HFFc6 (cell line): ENCODE measurements at places on chromosomes 2 and 18. TPM values are rescaled to one million over a fixed set of nuclear protein-coding genes. Genes with fewer than 3 reads are reported as not detected.

GRCh38 chr2:123738643-123739042 lies 286.4 kb upstream of the CNTNAP5 start:
- DNase-seq: no peak
- no peaks in the 10 kb centered on the region; the same call in 1 of the 2 replicates for H3K27me3 ChIP-seq
- H3K27ac ChIP-seq: no peak overlapping the region
- H3K4me3 ChIP-seq: no peak overlapping the region
- no peaks in the 10 kb centered on the region for H3K4me1 ChIP-seq

GRCh38 chr2:44706681-44707553 lies 234.6 kb upstream of the SIX3 start:
- H3K4me3 ChIP-seq: no peak overlapping the region
- no peak for DNase-seq
- H3K4me1 ChIP-seq: no peaks in the 10 kb centered on the region; the same call in 1 of the 2 replicates
- no peak overlapping the region for H3K27ac ChIP-seq
- no peaks in the 10 kb centered on the region for H3K36me3 ChIP-seq

GRCh38 chr18:48974304-48975119 lies 23.7 kb upstream of the SMAD7 start:
- DNase-seq: no peak
- H3K27ac ChIP-seq: peak overlapping the region; percentile 89

DNA sequence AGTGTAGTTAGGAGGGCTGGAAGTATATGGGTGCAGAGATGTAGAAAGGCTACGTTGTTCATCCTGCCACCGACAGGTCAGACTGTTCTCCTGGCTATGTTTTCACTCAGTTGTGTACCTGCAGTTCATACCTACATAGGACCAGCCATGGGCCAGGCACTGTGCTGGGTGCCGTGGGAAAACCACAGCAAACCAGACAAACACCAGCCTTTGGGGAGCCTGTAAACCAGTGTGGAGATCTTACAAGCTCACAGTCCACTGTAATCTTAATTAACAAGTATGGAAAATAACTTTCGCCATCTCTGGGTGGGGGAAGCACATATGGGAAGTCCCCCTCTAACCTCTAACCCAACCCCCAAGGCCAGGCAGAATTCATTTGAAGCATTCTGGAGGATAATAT lies 12.7 kb downstream of the NCK2 start:
- H3K27ac ChIP-seq: no peak overlapping the region
- peaks cover 13% of the 10 kb centered on the region for H3K4me1 ChIP-seq
- no peak for DNase-seq
- H3K27me3 ChIP-seq: no peaks in the 10 kb centered on the region
- no peaks in the 10 kb centered on the region for H3K36me3 ChIP-seq

- H3K4me1 ChIP-seq: no peaks in the 10 kb centered on the region; the same call in 1 of the 2 replicates
- no peaks in the 10 kb centered on the region for H3K36me3 ChIP-seq
- no peaks in the 10 kb centered on the region for H3K27me3 ChIP-seq
- no peak overlapping the region for H3K27ac ChIP-seq
- DNase-seq: no peak
These were observed 531.1 kb downstream of the PARD3B start for GRCh38 chr2:205076405-205076804.

DNA sequence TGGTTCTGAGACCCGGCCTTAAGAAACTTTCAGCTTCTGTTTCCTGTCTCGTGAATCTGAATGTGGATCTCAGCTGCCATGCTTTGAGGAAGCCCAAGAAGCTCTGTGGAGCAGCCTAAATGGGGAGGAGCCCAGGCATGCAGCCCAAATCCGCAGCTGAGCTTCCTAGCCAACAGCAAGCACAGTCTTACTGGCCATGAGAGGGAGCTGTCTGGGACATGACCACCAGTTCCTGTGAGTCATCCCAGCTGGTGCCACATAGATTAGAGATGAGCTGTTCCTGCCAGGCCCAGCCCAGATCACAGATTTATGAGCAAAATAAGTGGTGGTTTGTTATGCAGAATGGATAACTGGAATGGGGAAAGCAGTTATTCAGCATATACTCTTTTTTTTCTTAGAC lies 224.4 kb upstream of the APCDD1 start:
- H3K36me3 ChIP-seq: peaks cover 14% of the 10 kb centered on the region
- peaks cover 2% of the 10 kb centered on the region; the same call in 1 of the 2 replicates for H3K27me3 ChIP-seq
- H3K27ac ChIP-seq: no peak overlapping the region; the same call in 1 of the 2 replicates
- no peak overlapping the region for H3K4me3 ChIP-seq

DNA sequence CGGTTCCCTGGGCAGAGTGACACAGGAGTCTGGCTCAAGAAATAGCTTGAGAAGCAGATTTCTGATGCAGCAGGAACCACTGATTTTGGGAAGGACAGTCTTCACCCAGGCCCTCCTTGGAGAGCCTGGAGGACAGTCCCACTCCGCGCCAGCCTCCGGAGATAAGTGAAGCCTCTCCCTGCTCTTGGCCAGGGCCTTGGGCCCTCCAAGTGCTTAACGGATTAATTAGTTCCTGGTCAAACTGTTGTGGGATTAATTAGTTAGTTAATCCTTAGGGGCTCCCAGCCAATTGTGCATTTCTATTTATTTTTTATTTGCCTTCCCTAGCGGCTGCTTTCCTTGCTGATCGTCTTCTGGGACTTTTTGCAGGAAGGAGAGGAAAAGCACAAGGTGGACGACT lies 19.6 kb downstream of the CPLX4 start:
- H3K36me3 ChIP-seq: no peaks in the 10 kb centered on the region
- peaks cover 30% of the 10 kb centered on the region for H3K27me3 ChIP-seq
- DNase-seq: no peak
- no peak overlapping the region for H3K27ac ChIP-seq

- H3K4me1 ChIP-seq: no peaks in the 10 kb centered on the region
- H3K4me3 ChIP-seq: no peak overlapping the region
- no peak for DNase-seq
- no peak overlapping the region for H3K27ac ChIP-seq
- H3K27me3 ChIP-seq: no peaks in the 10 kb centered on the region; the same call in none of the 2 replicates
These were observed 171.2 kb upstream of the MYO3B start for GRCh38 chr2:170006587-170007325.

GRCh38 chr2:207505728-207506127 lies 24.0 kb upstream of the CREB1 start:
- H3K4me3 ChIP-seq: peak overlapping the region; percentile 39
- no peaks in the 10 kb centered on the region for H3K27me3 ChIP-seq
- peak overlapping the region; percentile 74 for H3K27ac ChIP-seq
- peak; percentile 79 for DNase-seq
- H3K36me3 ChIP-seq: no peaks in the 10 kb centered on the region

DNA sequence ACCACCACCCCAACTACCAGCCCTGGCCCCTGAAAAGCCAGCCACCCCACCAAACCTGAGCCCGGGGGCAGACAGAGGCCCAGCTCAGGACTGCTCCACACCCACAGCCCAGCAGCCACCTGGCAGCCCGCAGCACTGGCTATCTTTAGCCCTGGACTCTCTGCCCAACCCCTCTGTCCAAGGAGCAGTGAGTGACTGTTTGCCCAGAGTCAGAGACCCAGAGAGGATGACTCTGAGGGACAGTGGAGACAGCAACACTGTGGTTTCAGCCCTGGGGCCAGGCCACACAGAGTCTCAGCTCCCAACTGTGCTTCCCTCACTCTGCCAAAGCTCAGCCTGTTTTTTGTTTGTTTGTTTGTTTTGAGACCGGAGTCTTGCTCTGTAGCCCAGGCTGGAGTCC lies 32.6 kb downstream of the BIN1 start:
- no peak overlapping the region for H3K27ac ChIP-seq
- H3K4me1 ChIP-seq: peaks cover 4% of the 10 kb centered on the region; the same call in 1 of the 2 replicates
- no peaks in the 10 kb centered on the region; the same call in 1 of the 2 replicates for H3K27me3 ChIP-seq
- H3K4me3 ChIP-seq: no peak overlapping the region

- no peak overlapping the region for H3K4me3 ChIP-seq
- no peaks in the 10 kb centered on the region for H3K4me1 ChIP-seq
- no peak for DNase-seq
- no peak overlapping the region for H3K27ac ChIP-seq
These were observed 297.0 kb downstream of the NBAS start for GRCh38 chr2:15263976-15264685.

- H3K27me3 ChIP-seq: no peaks in the 10 kb centered on the region; the same call in 1 of the 2 replicates
- H3K27ac ChIP-seq: no peak overlapping the region
- peaks cover 27% of the 10 kb centered on the region for H3K4me1 ChIP-seq
- H3K36me3 ChIP-seq: no peaks in the 10 kb centered on the region
These were observed 181.3 kb upstream of the ZEB2 start for GRCh38 chr2:144701259-144701658.

DNA sequence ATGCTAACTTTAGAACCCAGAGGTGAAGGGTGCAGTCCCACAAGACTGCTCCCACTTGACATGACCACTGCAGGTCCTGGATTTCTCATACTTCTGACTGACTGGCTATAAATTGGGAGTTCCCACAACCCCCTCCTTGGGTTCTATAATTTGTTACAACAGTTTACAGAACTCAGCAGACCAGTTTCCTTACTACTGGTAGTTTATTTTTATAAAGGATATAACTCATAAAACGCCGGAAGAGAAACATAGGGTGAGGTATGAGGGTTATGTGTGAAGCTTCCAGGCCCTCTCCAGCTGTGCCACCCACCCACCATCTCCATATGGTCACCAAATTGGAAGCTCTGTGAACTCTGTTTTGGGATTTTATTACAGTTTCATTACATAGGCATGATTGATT lies 839.6 kb downstream of the TSN start:
- no peak for DNase-seq
- no peak overlapping the region for H3K27ac ChIP-seq
- no peaks in the 10 kb centered on the region for H3K4me1 ChIP-seq
- no peaks in the 10 kb centered on the region for H3K27me3 ChIP-seq

DNA sequence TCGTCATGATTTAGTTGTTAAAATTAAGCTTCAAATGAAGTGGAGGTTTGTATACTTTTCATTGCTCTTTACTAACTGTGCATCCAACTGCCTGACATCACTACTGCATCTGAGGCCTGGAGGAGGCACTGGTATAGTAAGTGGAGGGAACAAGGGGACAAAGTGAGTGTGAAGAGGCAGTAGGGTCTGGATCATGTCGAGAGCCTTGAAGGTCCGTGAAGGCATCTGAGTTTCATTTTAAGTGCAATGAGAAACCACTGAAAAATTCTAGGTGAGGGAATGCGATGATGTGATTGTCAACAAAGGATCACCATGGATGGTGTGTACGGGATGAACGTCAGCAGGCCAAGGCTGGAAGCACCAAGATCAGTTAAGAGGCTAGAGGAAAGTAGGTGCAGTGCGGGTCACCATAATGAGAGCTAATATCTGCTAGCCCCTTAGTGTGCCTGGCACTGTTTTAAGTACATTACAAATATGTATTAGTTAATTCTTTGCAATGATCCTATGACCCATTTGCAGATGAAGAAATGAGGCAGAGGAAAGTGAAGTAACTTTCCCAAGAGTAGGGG lies 96.1 kb downstream of the CABYR start:
- no peak for DNase-seq
- peaks cover 13% of the 10 kb centered on the region for H3K4me1 ChIP-seq
- H3K27ac ChIP-seq: no peak overlapping the region
- H3K27me3 ChIP-seq: no peaks in the 10 kb centered on the region; the same call in 1 of the 2 replicates

- peaks cover 45% of the 10 kb centered on the region for H3K27me3 ChIP-seq
- DNase-seq: no peak
- H3K4me1 ChIP-seq: no peaks in the 10 kb centered on the region
- no peak overlapping the region for H3K4me3 ChIP-seq
These were observed 73.5 kb upstream of the NEDD4L start for GRCh38 chr18:57970356-57971095.

GRCh38 chr2:238938003-238938400 lies 90.1 kb downstream of the TWIST2 start:
- peaks cover 13% of the 10 kb centered on the region for H3K36me3 ChIP-seq
- peak overlapping the region; percentile 57 for H3K4me3 ChIP-seq
- H3K27me3 ChIP-seq: no peaks in the 10 kb centered on the region; the same call in none of the 2 replicates

DNA sequence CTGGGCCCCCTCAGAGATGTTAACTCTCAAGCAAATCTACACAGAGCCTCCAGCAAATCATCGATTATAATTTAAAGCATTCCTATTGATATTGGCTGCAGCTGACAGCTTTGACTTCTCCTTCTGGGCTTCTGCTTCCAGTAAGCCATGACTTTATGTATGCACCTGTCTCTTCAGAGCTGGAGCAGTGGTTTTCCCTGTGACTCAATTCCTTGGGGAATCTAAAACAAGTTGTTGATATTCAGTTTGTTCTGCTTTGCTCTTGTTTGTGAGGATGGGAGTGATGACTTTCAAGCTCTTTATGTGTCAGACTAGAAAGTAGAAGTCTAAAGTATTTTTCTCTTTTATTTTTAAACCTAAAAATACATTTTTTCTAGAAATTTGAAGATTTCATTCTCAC lies 45.1 kb upstream of the TNP1 start:
- H3K4me3 ChIP-seq: no peak overlapping the region
- peaks cover 11% of the 10 kb centered on the region for H3K27me3 ChIP-seq
- H3K4me1 ChIP-seq: no peaks in the 10 kb centered on the region
- H3K27ac ChIP-seq: no peak overlapping the region
- no peaks in the 10 kb centered on the region for H3K36me3 ChIP-seq

- H3K36me3 ChIP-seq: peaks cover 26% of the 10 kb centered on the region
- no peak for DNase-seq
- H3K4me3 ChIP-seq: no peak overlapping the region
These were observed 99.8 kb downstream of the COL6A3 start for GRCh38 chr2:237314198-237314597.

DNA sequence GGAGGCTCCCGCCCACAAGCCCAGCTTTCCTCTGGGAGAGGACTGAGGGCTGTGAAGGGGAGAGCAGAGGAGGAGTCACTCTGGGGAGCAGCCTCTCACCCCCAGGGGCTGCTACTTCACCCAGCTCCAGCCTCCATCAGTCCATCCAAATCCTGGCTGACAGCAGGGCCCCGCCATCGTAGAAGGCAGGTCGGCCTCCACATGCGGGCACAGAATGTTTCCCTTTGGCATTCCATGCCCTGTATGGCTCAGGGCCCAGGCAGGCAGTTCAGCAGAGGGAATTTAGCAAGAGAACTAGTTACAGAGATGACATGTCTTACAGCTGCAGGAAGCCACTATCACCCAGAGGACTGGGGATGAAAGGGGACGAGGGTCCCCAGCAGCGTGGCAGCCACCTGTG lies 6.4 kb upstream of the ODC1 start:
- H3K4me3 ChIP-seq: no peak overlapping the region
- no peak for DNase-seq
- H3K4me1 ChIP-seq: peaks cover 49% of the 10 kb centered on the region
- H3K27ac ChIP-seq: no peak overlapping the region

- no peaks in the 10 kb centered on the region; the same call in 1 of the 2 replicates for H3K27me3 ChIP-seq
- no peaks in the 10 kb centered on the region; the same call in 1 of the 2 replicates for H3K36me3 ChIP-seq
- no peak for DNase-seq
- no peak overlapping the region for H3K4me3 ChIP-seq
These were observed 827.2 kb upstream of the POU3F3 start for GRCh38 chr2:104026725-104027124.

- H3K27ac ChIP-seq: peak overlapping the region; percentile 99
- H3K27me3 ChIP-seq: peaks cover 9% of the 10 kb centered on the region
- H3K4me3 ChIP-seq: peak overlapping the region; percentile 73
- DNase-seq: peak; percentile 88
- H3K36me3 ChIP-seq: peaks cover 17% of the 10 kb centered on the region
- peaks cover 56% of the 10 kb centered on the region for H3K4me1 ChIP-seq
These were observed 111.6 kb downstream of the SMAD7 start for GRCh38 chr18:48838921-48839818.

Gene SERPINB5
- total RNA-seq: not detected in 3 replicates

Gene NEMP2
- total RNA-seq: 1.5 to 6.4 TPM (median 2.8 TPM) in 3 replicates

Gene ACADL
- total RNA-seq: not detected in 3 replicates

Gene HOXD3
- 0.29 TPM in 1 of 3 replicates, not detected in the others for total RNA-seq

Gene RAPGEF4
- total RNA-seq: 0.31 to 0.40 TPM in 2 of 3 replicates, not detected in the other

Gene ACVR1C
- total RNA-seq: 0.06 and 0.16 TPM in 2 replicates

Gene POTEF
- not detected in 3 replicates for total RNA-seq

Gene CD207
- total RNA-seq: not detected in 3 replicates

Gene ZC3H6
- total RNA-seq: 4.5 to 5.4 TPM (median 5.0 TPM) in 3 replicates

Gene DNAJB2
- total RNA-seq: 39.7 to 43.0 TPM (median 41.1 TPM) in 3 replicates

Gene IL36B
- total RNA-seq: not detected in 3 replicates

Gene NGEF
- total RNA-seq: not detected in 3 replicates
